ENCODE measurements at places on chromosomes 1 and 21.

DNA sequence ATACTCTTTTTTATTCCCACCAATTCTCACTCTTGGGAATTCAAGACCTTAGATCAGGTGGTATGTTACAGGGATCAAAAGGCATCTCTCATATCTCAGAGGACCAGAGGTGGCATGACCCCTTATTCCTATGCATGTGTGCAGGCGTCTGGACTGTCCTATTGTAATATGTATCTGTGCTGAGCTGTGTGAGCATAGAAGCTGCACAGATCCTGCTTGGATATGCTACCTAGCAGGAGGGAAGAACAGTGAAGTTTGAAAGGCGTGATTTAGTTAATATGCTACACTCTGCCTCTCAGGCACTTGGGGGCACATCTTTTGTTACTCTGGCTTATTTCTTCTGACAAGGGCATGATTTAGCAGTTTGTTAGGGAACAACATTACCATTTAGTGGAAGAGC lies 86.7 kb upstream of the ZRANB2 start:
- no peak for DNase-seq

DNA sequence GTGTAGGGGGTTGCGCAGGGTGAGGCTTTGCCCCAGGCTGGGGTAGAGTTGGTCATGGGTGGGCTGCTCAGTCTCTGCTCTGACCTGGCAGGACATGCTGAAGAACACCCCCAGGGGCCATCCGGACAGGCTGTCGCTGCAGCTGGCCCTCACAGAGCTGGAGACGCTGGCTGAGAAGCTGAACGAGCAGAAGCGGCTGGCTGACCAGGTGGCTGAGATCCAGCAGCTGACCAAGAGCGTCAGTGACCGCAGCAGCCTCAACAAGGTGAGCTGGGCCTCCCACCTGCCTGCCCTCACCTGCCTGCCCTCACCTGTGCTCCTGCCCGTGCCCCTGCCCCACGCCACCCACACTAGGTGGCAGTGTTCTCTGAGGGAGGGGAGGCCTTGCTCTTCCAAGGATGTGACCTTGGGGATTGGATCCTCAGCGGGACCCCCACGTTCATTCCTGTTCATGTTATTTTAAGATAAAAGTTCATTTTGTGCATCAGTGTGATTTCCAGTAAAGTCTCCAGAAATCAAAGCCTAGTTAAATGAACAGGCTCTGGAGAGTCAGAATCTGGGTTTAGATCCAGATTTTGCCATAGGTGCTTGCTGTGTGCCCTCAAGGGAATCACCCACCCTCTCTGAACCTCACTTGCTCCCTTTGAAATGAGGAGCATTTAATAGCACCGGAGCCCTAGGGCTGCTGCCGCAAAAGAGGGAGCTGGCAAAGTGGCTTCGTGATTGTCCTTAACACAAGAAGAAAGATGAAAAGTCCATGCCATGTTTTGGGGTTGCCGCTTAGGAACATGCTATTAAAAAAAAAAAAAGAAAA lies 87.9 kb downstream of the ARHGEF10L start:
- no peak for DNase-seq

DNA sequence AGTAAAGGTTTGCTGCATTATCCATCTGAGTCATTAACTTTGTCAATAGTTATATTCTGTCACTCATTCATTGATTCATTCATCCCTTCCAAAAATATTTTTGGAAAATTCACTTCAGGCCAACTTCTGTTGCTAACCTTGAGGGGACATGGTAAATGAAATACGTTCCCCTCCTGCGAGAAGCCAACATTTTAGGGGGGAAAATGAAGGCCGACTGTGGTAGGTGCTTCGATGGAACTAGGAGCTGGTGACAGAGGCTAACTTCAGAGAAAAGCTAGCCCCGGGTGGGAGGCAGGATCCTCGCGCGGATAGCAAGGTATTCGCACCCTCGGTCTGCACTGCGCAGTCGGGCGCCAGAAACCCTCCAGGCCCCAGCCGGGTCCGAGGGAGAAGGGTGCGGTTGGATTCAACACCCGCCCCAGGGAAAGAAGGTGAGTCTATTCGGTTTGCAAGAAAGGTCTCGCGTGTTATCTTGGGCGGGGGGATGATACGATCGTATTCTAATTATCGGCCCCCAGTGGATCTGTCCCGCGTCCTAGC lies 646 bp upstream of the RRP15 start:
- peak; percentile 18 for DNase-seq

- DNase-seq, result no peak
These were observed 77.4 kb upstream of the BMP8A start for GRCh38 chr1:39413902-39414528.

Data from GM23248 (cell line).